ENCODE measurements at places on chromosomes 13 and 19.

DNA sequence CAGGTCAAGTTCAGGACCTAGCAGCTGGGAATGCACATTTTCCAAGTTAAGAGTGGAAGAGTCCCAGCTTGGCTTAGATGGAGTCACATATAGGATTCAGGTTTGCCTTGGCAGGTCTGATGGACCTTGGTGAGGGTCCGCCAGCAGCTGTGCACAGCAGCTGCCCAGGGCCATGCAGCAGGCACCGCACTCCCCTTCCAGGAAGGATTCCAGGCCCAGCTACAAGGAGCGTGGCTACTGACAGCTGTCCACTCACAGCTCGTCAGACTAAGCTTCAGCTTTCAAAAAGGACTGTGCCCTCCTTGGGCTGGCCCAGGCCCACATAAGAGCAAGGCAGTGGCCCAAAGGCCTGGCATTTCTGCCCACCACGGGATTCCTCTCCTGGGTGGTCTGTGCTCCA is 68.4 kb downstream of the ALOX5AP start:
- DNase-seq = no peak

- no peak for DNase-seq
Measured at GRCh38 chr13:33401238-33401637, 115.7 kb upstream of the STARD13 start.

- DNase-seq = peak; percentile 17
Measured at GRCh38 chr13:93180356-93180969, 46.1 kb upstream of the GPC6 start.

DNA sequence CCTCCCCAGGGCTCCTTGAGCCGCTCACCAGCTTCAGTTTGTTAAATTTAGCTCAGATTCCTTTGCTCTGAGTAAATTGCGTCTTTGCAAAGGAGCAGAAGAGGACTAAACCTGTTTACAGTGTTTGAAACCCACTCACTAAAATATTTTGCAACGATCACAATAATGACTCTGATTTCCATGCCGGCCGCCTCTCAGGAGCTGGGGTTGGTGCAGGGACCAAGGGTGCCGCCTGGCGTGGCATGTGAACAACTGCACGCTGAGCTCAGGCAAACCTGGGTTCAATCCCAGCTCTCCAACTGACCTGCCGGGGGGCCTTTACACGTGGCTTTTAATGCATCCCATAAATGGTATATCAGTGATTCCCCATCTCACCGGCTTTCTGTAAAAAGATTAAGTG is 68.7 kb upstream of the CACNA1A start:
- peak; percentile 12 for DNase-seq

GRCh38 chr13:74561155-74561554 is 427.0 kb upstream of the KLF12 start:
- no peak for DNase-seq
